ENCODE measurements at places on chromosomes 2 and 18.
A peak's percentile ranks its signal among the peaks of the same experiment; 100 is the strongest.

DNA sequence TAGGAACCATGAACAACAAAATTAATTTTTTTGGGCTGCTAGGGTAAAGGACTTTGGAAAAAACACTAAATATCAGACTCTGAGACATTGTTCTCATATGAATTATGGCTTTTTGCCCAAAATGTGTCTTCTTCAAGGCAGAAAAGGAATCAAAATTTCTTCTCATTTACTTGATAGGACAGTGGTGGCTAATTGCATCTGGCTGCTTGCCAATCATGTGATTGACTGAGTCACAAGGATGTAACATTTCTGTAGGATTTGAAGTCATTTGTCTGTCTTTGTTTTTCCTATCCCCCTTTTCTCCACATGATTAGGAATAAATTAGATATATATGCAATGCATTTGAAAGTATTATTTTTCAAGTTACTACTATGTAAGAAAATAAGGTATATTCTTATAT is 130.2 kb downstream of the SLC4A10 start:
- H3K4me3 ChIP-seq = no peak overlapping the region
- no peaks in the 10 kb centered on the region for H3K4me1 ChIP-seq
- no peak overlapping the region for H3K27ac ChIP-seq
- no peak for DNase-seq
- H3K36me3 ChIP-seq = no peaks in the 10 kb centered on the region
- H3K27me3 ChIP-seq = peaks cover 9% of the 10 kb centered on the region

- DNase-seq = no peak
- no peaks in the 10 kb centered on the region for H3K27me3 ChIP-seq
- no peaks in the 10 kb centered on the region for H3K36me3 ChIP-seq
- no peaks in the 10 kb centered on the region for H3K4me1 ChIP-seq
- no peak overlapping the region for H3K27ac ChIP-seq
- no peak overlapping the region for H3K4me3 ChIP-seq
Observed at GRCh38 chr2:211049321-211050018, 493.1 kb downstream of the CPS1 start.

GRCh38 chr2:8039732-8040131 is 642.1 kb upstream of the ID2 start:
- H3K36me3 ChIP-seq = peaks cover under 1% of the 10 kb centered on the region
- H3K4me1 ChIP-seq = no peaks in the 10 kb centered on the region
- no peaks in the 10 kb centered on the region for H3K27me3 ChIP-seq
- no peak overlapping the region for H3K4me3 ChIP-seq
- no peak for DNase-seq
- H3K27ac ChIP-seq = no peak overlapping the region

DNA sequence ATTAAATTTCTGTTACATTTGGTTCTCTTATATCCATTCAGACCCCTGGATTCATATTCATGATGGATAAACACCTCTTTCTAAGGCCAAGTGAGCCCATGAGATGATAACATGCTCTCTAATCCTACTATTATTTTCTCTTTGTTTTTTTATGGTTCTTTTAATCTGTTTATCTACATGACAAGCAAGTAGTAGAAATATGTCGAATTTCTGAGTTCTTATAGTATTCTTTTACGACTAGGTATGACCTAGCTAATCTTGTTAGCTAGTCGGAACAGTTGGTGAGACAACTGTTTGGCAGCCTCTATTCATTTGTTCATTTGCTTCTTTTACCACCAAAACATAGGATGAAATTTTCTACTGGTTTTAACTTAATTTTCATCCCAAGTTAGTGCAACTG is 98.1 kb upstream of the SCG2 start:
- DNase-seq = no peak
- H3K4me3 ChIP-seq = no peak overlapping the region
- no peaks in the 10 kb centered on the region for H3K27me3 ChIP-seq
- H3K4me1 ChIP-seq = peaks cover 23% of the 10 kb centered on the region

DNA sequence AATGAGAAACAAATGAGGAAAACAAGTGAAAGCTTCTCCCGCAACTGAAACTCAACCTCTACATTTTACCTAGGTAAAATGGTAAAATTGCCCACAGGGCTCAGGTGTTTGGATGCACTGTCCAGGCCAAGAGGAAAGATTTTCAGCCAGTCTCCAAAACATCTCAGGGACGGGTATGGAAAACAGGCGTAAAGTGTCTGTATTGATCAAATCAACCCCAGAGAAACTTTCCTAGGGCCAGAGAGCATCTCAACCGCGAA is 361 bp upstream of the HAT1 start:
- H3K4me3 ChIP-seq = peak overlapping the region; percentile 94
- H3K4me1 ChIP-seq = peaks cover 29% of the 10 kb centered on the region
- H3K27me3 ChIP-seq = peaks cover 2% of the 10 kb centered on the region
- H3K27ac ChIP-seq = peak overlapping the region; percentile 96
- DNase-seq = no peak

GRCh38 chr2:25521665-25522387 is 151.6 kb downstream of the DTNB start:
- peak overlapping the region; percentile 50 for H3K27ac ChIP-seq
- no peaks in the 10 kb centered on the region for H3K27me3 ChIP-seq
- DNase-seq = peak; percentile 26
- H3K36me3 ChIP-seq = no peaks in the 10 kb centered on the region
- peak overlapping the region; percentile 17 for H3K4me3 ChIP-seq
